ENCODE measurements at places on chromosomes 2 and 18. TPM values are rescaled to one million over a fixed set of nuclear protein-coding genes. Genes with fewer than 3 reads are reported as not detected.

RAX gene
- not detected for total RNA-seq

PCARE gene
- total RNA-seq: not detected

EVX2 gene
- not detected for total RNA-seq

GRCh38 chr18:46706968-46707367 lies 49.9 kb downstream of the ST8SIA5 start:
- DNase-seq: no peak
- H3K4me3 ChIP-seq: no peak overlapping the region
- H3K36me3 ChIP-seq: no peaks in the 10 kb centered on the region
- H3K27me3 ChIP-seq: peaks cover 2% of the 10 kb centered on the region
- no peak overlapping the region for H3K27ac ChIP-seq
- H3K4me1 ChIP-seq: no peaks in the 10 kb centered on the region

DNA sequence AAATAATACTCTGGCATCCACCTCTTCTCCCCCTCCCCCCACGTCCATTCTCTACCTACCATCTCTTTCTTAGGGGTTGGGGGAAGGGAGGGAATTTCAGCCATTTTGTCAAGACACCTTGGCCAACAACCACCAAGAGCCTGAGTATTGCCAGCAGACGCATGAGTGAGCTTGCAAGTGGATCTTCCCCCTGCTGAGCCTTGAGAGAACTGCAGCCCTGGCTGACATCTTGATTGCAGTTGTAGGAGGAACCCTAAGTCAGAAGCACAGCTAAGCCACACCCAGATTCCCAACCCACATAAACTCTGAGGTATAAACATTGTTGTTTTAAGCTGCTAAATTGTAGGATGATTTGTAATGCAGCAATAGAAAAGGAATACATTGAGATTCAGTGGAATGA lies 165.6 kb downstream of the TMEFF2 start:
- H3K4me1 ChIP-seq: no peaks in the 10 kb centered on the region
- no peak overlapping the region for H3K27ac ChIP-seq
- no peaks in the 10 kb centered on the region for H3K27me3 ChIP-seq
- no peak overlapping the region for H3K4me3 ChIP-seq

SLC30A3 gene
- 1.4 TPM for total RNA-seq

DNA sequence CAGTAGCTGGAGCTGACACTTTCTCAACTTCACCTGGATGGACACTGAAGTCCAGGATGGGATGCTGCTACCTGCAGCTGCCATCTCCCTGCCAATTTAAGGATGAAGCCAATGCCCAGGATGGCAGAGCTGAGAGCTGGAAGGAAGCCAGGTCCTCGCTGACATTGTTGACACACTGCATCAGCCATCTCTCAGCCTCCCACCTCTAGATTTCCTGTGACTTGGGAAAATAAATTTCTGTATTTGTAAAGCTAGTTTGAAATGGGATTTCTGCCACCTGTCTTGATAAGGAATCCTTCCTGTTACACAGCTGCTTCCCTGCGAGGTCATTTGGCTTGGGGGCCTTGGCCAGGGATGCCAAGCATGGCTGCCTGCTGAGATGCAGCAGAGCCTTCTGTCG lies 43.5 kb downstream of the KCTD1 start:
- no peaks in the 10 kb centered on the region for H3K4me1 ChIP-seq
- no peak overlapping the region for H3K4me3 ChIP-seq
- H3K36me3 ChIP-seq: no peaks in the 10 kb centered on the region
- H3K27ac ChIP-seq: no peak overlapping the region

GRCh38 chr2:101900375-101900774 lies 91.4 kb upstream of the IL1R2 start:
- peaks cover 10% of the 10 kb centered on the region for H3K4me1 ChIP-seq
- peaks cover 22% of the 10 kb centered on the region for H3K36me3 ChIP-seq
- no peaks in the 10 kb centered on the region for H3K27me3 ChIP-seq

- H3K27me3 ChIP-seq: peaks cover 5% of the 10 kb centered on the region
- no peak overlapping the region for H3K27ac ChIP-seq
- H3K36me3 ChIP-seq: no peaks in the 10 kb centered on the region
- H3K4me1 ChIP-seq: no peaks in the 10 kb centered on the region
Observed at GRCh38 chr18:24500766-24501165, 40.3 kb downstream of the HRH4 start.

- no peak overlapping the region for H3K4me3 ChIP-seq
- peaks cover 2% of the 10 kb centered on the region for H3K4me1 ChIP-seq
- H3K27ac ChIP-seq: no peak overlapping the region
- H3K36me3 ChIP-seq: no peaks in the 10 kb centered on the region
- no peaks in the 10 kb centered on the region for H3K27me3 ChIP-seq
Observed at GRCh38 chr2:164545484-164545883, 75.8 kb downstream of the GRB14 start.

IKZF2 gene
- total RNA-seq: 1.9 TPM

DNA sequence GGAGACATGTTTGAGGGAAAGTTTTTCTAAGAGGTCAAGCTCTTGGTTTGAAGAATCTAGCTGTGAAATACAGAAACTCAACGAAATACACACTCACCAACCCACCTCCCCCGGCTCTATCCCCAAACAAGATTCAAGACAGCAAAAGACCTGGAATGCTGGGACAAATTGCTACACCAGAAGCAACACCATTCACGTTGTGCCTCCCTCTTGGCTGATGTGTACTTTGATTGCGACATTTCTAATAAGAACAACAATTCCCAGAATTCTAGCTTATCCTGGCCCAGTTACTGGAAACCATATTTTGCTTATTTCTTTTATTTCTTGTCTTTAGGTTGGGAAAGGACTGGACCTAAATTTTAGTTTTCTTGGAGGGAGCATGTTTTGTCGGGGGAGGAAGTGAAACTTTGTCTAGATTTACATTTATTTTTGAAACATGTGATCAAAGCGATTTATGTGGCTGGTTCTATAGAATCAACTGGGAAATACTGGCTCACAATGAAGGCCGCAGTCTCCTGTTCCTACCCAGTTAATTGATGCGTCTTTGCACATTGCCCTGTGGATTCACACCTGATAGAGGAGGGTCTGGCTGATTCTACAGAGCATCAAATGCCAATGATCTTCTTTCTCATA lies 29.6 kb upstream of the LPIN1 start:
- no peaks in the 10 kb centered on the region for H3K36me3 ChIP-seq
- peaks cover 6% of the 10 kb centered on the region for H3K4me1 ChIP-seq
- H3K27me3 ChIP-seq: peaks cover 38% of the 10 kb centered on the region
- no peak overlapping the region for H3K27ac ChIP-seq
- DNase-seq: no peak
- no peak overlapping the region for H3K4me3 ChIP-seq

- peaks cover 11% of the 10 kb centered on the region for H3K27me3 ChIP-seq
- H3K36me3 ChIP-seq: no peaks in the 10 kb centered on the region
- DNase-seq: no peak
- H3K4me3 ChIP-seq: no peak overlapping the region
- H3K4me1 ChIP-seq: no peaks in the 10 kb centered on the region
Observed at GRCh38 chr2:45138904-45139303, 129.7 kb upstream of the SIX2 start.

- peaks cover 4% of the 10 kb centered on the region for H3K36me3 ChIP-seq
- peaks cover 2% of the 10 kb centered on the region for H3K27me3 ChIP-seq
- no peak for DNase-seq
- peaks cover 38% of the 10 kb centered on the region for H3K4me1 ChIP-seq
- peak overlapping the region; percentile 92 for H3K27ac ChIP-seq
- peak overlapping the region; percentile 96 for H3K4me3 ChIP-seq
Observed at GRCh38 chr2:24489465-24490180, 1.4 kb upstream of the NCOA1 start.
